Activated naive CD4-positive, alpha-beta T cell (primary cell): ENCODE measurements at places on chromosomes 11 and 22.
A peak's percentile ranks its signal among the peaks of the same experiment; 100 is the strongest.

GRCh38 chr11:18394928-18395734, 768 bp downstream of the LDHA start:
- DNase-seq: no peak

- no peak for DNase-seq
These were observed 857.6 kb downstream of the METTL15 start for GRCh38 chr11:28965819-28966218.

GRCh38 chr11:26778000-26778757, 56.3 kb upstream of the SLC5A12 start:
- DNase-seq: no peak

GRCh38 chr11:116851626-116852025, 14.2 kb upstream of the APOA1 start:
- DNase-seq: peak; percentile 20

- DNase-seq: no peak
These were observed at the start of gene MS4A8 for GRCh38 chr11:60699284-60699691. Gene MS4A8 (plus strand): TSS chr11:60699612. CDS start chr11:60700861, 1,249 bp downstream.

DNA sequence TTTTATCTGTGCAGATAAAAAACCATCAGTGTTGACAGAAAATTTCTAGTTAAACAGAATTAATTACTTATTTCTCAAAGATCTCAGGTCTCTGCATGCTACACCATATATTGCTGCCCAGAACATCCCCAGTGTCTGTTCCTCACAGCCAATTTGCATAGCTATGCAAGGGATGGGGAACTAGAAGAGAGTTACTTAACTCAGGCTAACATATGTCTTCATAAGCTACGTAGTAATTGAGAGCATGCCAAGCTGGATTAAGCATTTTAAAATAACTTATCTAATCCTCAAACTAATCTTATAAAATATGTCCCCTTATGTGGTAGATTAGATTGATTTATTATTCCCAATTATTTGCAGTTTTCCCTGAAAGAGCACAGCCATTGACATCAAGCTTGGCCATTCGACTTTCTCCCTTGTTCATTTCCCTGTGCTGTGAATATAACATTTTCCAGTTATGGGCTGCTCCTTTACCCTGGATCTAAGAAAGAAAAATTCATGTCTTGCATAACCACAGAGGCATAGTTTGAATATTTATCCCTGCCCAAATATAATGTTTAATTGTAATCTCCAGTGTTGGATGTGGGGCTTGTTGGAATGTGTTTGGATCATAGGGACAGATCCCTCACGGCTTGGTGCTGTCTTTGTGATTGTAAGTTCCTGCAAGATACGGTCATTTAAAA, 69.1 kb downstream of the C11orf87 start:
- no peak for DNase-seq

- DNase-seq: no peak
These were observed 43.4 kb upstream of the TMPRSS4 start for GRCh38 chr11:118033443-118033842.

DNA sequence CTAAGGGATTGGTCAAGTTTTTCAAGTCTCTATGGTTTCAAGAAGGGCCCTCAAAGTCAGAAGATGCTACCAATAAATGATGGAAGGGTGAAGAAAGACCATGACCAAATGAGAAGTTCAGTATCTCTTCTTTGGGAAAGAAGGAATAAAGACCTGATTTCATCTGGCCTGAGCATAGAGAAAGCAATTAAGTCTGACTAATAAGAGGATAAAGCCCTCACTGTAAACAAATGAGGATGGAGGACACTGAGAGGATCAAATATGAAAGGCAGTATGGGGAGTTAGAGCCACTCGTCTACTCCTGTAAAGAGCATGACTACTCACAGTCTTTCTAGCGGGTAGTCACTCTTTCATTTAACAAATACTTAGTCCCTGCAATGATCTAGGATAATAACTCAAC, 44.6 kb downstream of the FAM168A start:
- DNase-seq: no peak

DNA sequence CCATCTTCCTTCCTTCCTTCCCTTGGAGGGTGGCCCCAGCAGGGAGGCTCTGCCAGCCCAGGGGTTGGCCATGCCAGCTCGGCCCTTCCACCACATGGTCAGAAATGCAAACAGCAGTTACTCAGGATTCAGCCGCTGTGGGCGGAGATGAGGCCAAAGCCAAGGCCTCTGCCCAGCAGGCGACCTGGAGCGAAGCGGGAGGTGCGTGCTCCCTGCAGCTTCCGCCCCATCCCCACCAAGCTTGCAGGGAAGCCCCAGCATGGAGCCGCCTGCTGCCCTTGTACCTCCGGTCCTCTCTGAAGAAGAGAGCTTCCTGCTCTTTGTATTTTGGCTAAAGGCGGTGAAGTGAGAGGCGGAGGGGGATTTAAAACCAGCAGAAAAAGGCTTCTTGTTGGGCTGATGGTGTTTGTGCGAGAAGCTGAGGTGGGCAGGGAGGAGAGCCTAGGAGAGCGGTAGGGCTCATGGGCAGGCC, 50.4 kb downstream of the ANO1 start:
- DNase-seq: no peak

DNA sequence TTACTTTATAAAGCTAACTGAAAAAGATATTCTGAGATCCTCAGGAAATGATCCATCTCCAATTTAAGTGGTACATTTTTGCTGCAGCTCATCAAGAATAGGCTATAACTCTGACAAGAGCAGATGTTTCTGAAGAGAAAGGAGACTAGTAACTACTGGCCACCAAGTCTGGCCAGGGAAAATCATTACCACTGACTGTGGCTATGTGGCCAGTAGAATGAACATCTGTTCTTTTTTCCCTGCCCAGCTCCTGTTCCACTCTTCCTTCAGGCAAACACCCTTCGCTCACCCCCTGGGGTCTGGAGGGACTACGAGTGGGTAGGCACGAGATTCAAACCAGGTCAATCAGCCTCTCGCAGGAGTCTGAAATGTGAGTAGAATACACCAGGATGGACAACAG, 23.9 kb downstream of the TMEM123 start:
- no peak for DNase-seq

DNA sequence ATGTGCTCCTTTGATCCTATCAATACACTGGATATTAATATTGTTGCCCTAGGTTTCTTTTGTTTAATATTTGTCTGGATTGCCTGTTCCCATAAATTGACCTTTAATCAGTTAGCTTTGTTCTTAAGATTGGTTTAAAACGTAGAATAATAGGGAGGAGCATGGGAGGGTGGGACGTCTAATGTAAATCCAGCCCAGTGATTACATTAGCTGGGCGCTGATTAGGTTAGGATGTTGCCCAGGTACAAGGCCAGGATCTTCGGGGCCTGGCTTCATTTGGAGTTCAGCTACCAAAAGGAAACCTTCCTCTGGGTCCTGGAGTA, at the start of gene SRSF8:
TSS of gene SRSF8 (plus strand) at position 204 of the 323 bp plus-strand sequence. CDS start 308 bp downstream, outside the sequence.
- no peak for DNase-seq

GRCh38 chr11:111541254-111542061, 938 bp downstream of the LAYN start:
- DNase-seq: no peak

DNA sequence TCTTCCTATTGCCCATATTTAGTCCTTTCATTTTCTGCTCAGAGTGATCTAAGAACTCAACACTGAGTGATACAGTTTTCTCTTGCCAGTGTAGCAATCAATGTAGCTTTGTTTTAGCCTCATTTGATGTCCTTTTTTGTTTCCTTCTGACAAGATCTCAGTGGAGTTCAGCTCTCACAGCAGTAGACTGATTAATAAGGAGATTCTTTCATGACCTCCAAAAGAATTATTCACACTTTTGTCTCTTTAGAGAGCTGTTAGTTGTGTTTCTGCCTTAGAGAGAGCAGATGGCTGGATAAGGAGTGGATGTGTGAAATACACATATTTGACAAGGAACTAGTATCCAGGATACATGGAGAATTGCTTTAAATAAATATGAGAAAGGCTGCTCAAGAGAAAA, 6.6 kb upstream of the TMEM225 start:
- DNase-seq: no peak

- DNase-seq: no peak
These were observed 34.2 kb downstream of the MACROD1 start for GRCh38 chr11:64131683-64132190.

DNA sequence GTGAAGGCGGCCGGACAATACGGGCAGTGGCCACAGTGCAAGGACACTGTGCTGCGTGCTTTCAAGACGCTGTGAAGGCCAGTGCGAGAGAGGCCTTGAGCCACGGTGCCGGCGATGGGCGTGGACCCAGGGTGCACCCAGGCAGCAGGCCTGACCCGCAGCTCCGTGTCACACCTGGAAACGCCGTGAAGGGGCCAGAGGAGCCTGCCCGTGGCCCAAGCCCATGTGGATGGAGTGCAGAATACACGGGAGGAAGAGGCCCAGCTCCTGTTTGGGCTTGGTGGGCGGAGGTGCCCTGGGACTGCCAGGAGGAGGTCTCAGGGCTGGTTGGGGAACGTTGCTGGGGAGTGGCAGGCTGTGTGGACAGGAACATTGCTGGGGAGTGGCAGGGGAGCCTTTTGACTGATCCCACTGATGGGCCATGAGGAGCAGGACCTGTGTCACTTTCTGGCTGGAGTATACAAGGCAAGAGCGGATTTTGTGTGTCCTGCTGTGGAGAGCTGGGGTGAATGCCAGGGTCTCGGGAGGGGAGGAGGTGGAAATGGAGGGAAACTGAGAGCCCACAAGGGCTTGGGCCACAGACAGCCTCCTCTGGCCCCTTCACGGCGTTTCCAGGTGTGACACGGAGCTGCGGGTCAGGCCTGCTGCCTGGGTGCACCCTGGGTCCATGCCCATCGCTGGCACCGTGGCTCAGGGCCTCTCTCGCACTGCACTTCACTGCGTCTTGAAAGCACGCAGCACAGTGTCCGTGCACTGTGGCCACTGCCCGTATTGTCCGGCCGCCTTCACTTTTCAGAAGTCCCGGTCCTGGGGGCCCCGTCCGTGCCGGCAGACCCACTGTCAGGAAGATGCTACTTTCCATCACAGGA, 925.4 kb downstream of the BRD1 start:
- DNase-seq: no peak

DNA sequence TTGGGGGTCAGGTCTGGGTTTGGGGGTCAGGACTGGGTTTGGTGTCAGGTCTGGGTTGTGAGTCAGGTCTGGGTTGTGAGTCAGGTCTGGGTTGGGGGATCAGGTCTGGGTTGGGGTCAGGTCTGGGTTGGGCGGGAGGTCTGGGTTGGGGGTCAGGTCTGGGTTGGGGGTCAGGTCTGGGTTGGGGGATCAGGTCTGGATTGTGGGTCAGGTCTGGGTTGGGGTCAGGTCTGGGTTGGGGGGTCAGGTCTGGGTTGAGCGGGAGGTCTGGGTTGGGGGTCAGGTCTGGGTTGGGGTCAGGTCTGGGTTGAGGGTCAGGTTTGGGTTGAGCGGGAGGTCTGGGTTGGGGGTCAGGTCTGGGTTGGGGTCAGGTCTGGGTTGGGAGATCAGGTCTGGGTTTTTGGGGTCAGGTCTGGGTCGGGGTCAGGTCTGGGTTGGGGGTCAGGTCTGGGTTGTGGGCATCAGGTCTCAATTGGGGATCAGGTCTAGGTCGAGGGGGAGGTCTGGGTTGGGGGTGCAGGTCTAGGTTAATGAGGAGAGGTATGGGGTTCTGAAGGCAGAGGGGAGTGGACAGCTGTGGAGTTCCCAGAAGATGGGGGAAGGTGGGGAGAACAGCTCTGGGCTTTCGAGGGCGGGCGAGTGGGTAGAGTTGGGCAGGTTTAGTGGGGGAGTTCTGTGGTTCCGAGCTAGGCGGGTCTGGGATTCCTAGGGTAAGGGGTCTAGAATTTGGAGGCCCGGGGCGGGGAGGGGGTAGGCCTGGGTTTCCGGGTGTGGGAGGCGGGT, 629 bp downstream of the TTLL8 start:
- no peak for DNase-seq

DNA sequence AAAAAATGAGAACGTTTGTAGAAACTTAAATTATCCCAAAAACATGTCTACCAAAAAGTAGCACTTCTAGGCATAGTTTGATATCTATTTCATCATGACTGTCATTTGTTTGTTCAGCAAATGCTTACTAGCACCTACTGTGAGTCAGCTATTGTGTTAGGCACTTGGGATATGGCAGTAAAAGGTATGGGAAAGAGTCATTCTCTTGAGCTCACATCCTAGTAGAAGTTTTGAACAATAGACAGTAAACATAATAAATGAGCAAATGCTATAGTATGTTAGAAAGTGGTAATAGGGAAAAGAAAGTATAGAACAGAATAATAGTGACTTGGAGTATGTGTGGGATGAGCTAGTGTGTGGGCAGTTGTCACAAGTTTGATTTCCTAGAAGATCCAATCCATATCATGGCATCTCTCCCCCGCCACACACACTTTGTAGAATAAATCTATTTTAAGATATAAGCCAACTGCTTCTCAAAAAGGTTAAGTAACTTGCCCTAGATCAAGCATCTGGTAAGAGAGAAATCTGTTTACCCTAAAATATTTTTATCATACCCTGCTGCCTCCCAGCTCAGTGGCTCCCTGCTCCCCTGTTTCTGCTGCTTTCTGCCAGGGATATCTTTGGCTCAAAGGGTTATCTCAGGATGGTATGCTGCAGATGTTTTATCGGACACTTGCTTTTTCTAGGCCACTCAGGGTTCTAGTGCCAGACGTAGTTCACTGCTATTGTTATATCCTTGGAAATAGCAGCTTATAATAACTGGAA, 129.7 kb downstream of the NCAM1 start:
- DNase-seq: no peak

GRCh38 chr11:104956528-104956927, 11.8 kb downstream of the CASP4 start:
- no peak for DNase-seq

- no peak for DNase-seq
These were observed 24.9 kb upstream of the SHISAL1 start for GRCh38 chr22:44337678-44338004.

DNA sequence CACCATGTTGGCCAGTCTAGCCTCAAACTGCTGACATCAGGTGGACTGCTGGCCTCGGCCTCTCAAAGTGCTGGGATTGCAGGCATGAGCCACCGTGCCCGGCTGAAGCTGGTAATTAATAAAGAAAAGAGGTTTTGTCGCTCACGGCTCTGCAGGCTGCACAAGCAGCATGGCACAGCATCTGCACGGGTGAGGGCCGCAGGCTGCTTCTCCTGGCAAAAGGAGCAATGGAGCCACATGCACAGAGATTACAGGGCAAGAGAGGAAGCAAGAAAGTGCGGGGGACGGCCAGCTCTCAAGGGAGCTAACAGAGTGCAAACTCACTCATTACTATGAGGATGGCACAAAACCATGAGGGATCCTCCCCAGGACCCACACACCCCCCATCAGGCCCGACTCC, 4.7 kb upstream of the PARVB start:
- no peak for DNase-seq

DNA sequence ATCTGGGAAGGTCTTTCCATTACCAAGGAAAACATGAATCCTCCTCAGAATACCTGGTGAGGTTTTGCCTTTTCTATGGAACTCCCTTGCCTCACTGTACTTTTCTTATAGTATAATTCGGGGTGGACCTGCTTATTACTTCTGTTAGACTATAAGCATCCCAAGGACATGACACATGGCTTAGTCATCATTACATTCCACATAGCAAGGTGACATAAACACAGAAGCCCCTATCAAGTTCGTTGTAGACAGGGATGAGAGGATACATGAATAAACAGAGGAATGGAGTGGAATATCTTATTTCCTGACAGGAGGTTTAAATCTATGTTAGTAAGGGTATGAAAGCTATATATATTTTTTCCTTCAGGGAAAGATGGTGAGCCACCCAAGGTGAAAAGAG, 532.2 kb upstream of the CCDC90B start:
- no peak for DNase-seq

GRCh38 chr11:114083391-114084252, 24.1 kb downstream of the ZBTB16 start:
- no peak for DNase-seq
